ENCODE measurements at places on chromosomes 3 and 15. TPM values are rescaled to one million over a fixed set of nuclear protein-coding genes. Genes with fewer than 3 reads are reported as not detected.
A peak's percentile ranks its signal among the peaks of the same experiment; 100 is the strongest.

NTRK3 gene
- 9.5 TPM for total RNA-seq

AADAC gene
- total RNA-seq, result not detected

GABRR3 gene
- not detected for total RNA-seq

GOLGA8J gene
- total RNA-seq, result not detected

GRCh38 chr3:42730706-42731420 lies 28.3 kb upstream of the HHATL start:
- no peak overlapping the region for H3K27ac ChIP-seq
- no peak for DNase-seq
- no peak overlapping the region for H3K4me3 ChIP-seq
- H3K4me1 ChIP-seq, result peaks cover 3% of the 10 kb centered on the region
- H3K27me3 ChIP-seq, result peaks cover 8% of the 10 kb centered on the region

UROC1 gene
- not detected for total RNA-seq

DNA sequence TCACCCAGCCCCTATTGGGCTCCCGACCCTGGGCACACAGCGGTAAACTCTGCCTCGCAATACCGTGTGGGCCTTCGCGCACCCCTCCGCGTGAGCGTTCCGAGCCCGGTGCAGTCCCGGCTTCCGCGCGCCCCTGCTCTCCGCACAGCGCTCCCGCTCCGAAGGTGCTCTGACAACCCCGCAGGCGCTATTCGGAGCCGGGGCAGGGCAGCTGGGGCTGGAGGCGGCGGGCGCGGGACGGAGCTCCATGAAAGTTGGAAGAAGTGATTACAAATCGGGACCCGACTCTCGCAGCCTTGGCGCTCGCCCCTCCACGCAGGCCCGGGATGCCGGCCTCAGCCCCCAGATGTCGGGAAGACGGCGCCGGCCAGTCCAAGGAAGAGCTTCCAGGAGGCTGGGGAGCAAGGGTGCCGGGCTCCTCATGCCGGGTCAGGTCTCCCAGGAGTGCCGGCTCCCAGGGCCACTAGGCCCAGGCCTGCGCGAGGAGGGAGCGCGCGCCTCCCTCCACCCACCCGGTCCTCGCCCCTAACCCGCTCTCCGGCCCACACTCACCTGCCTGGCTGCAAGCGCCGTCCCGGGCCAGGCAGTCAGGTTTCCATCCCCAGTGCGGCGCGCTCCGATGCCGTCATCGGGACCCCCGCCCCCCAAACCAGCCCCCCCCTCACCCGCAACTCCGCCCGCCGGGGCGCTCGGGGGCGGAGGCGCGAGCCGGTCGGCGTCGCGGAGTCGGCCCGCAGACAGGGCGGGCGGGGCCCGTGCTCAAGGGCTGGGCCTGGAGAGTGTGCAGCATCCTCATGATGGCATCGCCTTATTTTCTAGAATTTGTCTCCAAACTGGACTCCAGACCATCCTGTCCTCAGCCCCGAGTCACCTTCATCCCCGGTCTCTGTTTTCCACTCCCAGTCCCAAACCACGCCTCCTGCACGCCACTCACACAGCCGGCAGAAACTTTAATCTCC lies at the start of gene KIF7:
Gene KIF7 (minus strand): TSS at position 621 of the 959 bp plus-strand sequence. CDS start 2,537 bp downstream, outside the sequence.
- H3K4me1 ChIP-seq, result peaks cover 5% of the 10 kb centered on the region
- H3K27ac ChIP-seq, result peak within 1 kb of the TSS; percentile 8
- H3K4me3 ChIP-seq, result peak within 1 kb of the TSS; percentile 93
- H3K36me3 ChIP-seq, result peaks cover 4% of the 10 kb centered on the region

Data from glutamatergic neuron (in vitro differentiated cells).